ENCODE measurements at places on chromosomes 12 and 14.

GRCh38 chr12:130300737-130301535 lies 36.8 kb upstream of the PIWIL1 start:
- DNase-seq = no peak

DNA sequence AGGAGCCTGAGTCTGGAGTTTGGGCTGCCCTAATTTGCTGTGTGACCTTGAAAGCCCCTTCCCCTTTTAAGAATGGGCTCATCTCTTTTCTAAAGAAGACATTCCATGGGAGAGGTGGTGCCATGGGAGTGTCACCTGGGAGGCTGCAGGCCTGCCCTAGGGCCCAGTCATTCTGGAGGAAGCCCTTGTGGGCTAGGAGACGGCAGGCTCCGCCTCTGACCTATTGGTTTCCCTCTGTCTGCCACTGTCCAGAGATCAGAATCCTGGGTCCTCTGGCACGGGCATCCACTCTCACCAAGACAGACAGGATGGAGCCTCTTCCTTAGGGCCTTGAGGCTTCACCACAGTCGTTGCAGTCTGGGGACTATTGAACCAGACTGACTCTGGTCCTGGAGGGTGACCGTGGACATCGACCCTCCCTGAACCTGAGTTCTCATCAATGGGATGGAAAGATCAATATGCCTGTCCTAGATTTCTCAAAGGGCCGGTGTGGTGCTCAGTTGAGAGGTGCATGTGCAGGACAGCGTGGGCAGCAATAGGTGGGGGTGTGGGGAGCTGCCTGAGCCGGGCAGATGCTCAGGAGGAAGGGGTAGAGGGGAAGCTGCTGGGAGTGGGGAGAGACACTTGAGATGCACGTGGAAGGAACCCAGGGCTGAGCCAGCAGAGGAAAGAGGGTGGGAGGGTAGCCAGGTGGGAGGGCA lies 12.2 kb upstream of the CLMN start:
- DNase-seq = no peak

- no peak for DNase-seq
Measured at GRCh38 chr12:42985506-42985905, 396.0 kb upstream of the PRICKLE1 start.

- peak; percentile 16 for DNase-seq
Measured at GRCh38 chr14:54348001-54348611, 48.7 kb upstream of the CDKN3 start.

- peak; percentile 72 for DNase-seq
Measured at GRCh38 chr14:92039063-92039718, 668 bp downstream of the TRIP11 start.

Data from DMS 273 treated with DMSO at 0.1 percent for 48 hours (cell line).